ENCODE measurements at places on chromosomes 6 and 20.

DNA sequence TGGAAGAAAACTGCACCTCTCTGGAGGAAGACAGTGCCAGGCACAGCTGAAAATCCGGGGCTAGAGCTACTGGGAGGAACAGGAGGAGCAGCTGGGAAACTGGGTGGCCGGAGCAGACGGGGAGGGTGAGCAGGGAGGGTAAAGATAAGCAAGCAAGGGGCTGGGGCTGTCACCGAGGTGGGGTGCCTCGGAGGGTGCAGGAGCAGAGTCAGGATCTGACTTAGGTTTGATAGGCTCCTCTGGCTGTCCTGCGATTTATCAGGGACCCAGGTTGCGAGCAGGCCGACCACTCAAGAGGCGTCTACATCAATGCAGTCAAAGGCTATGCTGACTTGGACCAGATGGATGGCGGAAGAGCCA, 12.3 kb downstream of the TSHZ2 start:
- no peak for DNase-seq

- no peak for DNase-seq
Observed at GRCh38 chr6:43707269-43707668, 19.7 kb upstream of the MRPS18A start.

DNA sequence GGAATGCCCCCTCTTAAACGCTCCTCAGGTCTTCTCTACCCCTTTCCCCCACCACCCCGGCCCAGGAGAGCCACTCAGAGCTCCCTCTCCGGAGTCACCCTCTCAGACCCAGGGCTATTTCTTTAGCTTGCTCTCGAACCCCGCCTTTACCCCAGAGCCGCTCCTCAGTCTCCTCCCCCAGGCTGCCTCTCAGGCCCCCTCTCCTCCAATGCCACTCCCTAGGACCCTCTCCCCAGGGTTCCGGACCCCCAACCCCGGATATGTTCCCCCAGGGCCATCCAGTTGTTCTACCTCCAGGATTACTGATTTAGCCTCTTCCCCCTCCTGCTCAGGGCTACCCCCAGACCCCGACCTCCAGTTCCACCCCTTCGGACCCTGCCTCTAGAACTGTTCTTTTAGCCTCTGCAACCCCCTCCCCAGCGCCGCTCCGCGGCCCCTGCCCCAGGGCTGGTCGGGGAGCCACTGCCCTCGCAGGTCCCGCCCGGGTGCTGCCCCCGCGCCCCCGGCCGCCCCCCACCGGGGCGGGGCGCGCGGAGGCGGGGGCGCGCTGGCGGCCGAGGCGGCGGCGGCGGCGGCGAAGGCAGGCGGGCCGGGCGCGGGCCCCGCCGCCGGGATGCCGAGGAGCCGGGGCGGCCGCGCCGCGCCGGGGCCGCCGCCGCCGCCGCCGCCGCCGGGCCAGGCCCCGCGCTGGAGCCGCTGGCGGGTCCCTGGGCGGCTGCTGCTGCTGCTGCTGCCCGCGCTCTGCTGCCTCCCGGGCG, at the start of gene MMP24:
Gene MMP24 (plus strand): TSS at position 565 of the 758 bp plus-strand sequence. CDS start 49 bp downstream, at position 614.
- no peak for DNase-seq

DNA sequence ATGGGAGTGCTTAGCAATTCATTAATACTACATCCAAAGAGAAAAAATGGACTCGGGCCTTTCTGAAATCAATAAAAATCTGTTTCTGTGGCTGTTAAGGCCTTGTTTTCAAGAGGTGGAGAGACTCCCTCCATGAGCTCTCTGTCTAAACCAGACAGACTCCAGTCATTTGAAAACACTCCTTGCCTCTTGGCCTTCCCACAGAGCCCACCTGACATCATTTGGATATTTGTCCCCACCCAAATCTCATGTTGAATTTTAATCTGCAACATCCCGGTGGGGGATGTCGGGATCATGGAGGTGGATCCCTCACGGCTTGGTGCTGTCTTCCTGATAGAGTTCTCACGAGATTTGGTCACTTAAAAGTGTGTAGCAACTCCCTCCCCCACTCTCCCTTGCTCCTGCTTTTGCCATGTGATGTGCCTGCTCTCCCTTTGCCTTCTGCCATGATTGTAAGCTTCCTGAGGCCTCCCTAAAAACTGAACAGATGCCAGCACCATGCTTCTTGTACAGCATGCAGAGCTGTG, 226.3 kb downstream of the TBXT start:
- DNase-seq = no peak
